HepG2 (cell line): ENCODE measurements at places on chromosomes 11 and 22. TPM values are rescaled to one million over a fixed set of nuclear protein-coding genes. Genes with fewer than 3 reads are reported as not detected.
A peak's percentile ranks its signal among the peaks of the same experiment; 100 is the strongest.

DNA sequence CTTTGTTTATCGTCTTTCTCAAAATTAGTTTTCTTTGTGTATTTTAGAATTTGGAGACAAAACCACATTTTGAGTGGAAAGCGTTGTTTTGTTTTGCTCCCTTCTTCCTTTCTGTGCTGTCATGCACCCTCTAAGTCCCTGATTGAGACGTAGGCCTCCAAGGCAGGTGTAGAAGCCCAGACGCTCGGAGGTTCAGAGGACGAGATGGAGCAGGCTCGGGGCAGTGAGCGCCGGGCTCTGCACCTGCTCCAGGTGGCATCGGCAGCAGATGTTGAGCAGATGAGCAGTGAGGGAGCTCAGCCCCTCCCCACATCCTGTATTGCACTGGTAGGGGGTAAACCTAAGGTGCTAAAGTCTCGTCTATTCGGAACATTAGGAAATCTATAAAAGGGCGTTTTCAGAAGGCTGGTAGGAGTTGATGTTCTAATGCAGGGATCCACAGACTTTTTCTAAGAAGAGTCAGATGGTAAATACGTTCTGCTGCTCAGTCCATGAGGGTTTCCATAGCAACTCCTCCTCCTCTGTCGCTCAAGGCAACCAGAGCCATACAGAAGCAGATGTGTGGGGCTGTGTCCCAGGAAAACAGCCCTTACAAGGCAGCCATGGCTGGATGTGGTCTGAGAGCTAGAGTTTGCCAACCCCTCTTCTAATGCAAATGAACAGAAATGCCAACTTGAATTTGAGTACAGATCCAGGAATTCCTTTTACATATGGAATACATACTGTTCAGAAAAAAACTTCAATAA lies 724.2 kb downstream of the BRD1 start:
- no peak for DNase-seq
- H3K4me1 ChIP-seq = no peaks in the 10 kb centered on the region
- H3K27ac ChIP-seq = no peak overlapping the region
- H3K36me3 ChIP-seq = no peaks in the 10 kb centered on the region
- peaks cover 6% of the 10 kb centered on the region for H3K27me3 ChIP-seq
- no peak overlapping the region for H3K4me3 ChIP-seq

DNA sequence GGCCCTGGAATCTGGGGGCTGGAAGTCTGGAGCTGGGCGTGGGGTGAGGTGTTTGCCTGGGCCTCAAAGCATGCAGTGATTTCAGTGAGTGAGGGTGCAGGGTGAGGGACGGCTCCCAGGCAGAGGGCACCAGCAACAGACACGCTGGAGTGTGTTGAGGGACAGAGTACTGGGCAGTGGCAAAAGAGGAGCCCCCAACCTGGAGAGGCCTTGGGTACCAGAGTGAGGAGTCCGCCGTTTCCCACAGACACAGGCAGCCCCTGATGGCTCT lies 12.0 kb upstream of the TBC1D22A start:
- DNase-seq = no peak
- peaks cover 3% of the 10 kb centered on the region; the same call in 1 of the 2 replicates for H3K27me3 ChIP-seq
- no peak overlapping the region for H3K27ac ChIP-seq
- peak overlapping the region; percentile 30; the same call in 1 of the 2 replicates for H3K4me3 ChIP-seq
- H3K4me1 ChIP-seq = peaks cover 74% of the 10 kb centered on the region

GRCh38 chr11:4466871-4467442 lies 15.5 kb upstream of the OR52K1 start:
- no peak overlapping the region for H3K4me3 ChIP-seq
- no peaks in the 10 kb centered on the region; the same call in 1 of the 2 replicates for H3K27me3 ChIP-seq
- H3K4me1 ChIP-seq = no peaks in the 10 kb centered on the region

GRCh38 chr22:42673898-42674401 lies 24.8 kb upstream of the CYB5R3 start:
- H3K27me3 ChIP-seq = no peaks in the 10 kb centered on the region
- no peak overlapping the region for H3K4me3 ChIP-seq
- DNase-seq = peak; percentile 44
- H3K27ac ChIP-seq = no peak overlapping the region
- peaks cover 37% of the 10 kb centered on the region for H3K4me1 ChIP-seq
- H3K36me3 ChIP-seq = no peaks in the 10 kb centered on the region

- H3K27me3 ChIP-seq = no peaks in the 10 kb centered on the region; the same call in 2 of the 3 replicates
- H3K4me3 ChIP-seq = peak overlapping the region; percentile 83
- DNase-seq = no peak
- peaks cover 65% of the 10 kb centered on the region for H3K4me1 ChIP-seq
- H3K27ac ChIP-seq = peak overlapping the region; percentile 60
Observed at GRCh38 chr22:23178512-23179254, 1.6 kb upstream of the BCR start.

- no peaks in the 10 kb centered on the region for H3K27me3 ChIP-seq
- DNase-seq = no peak
- peaks cover 5% of the 10 kb centered on the region; the same call in 1 of the 2 replicates for H3K36me3 ChIP-seq
- no peak overlapping the region for H3K4me3 ChIP-seq
- H3K27ac ChIP-seq = no peak overlapping the region
- no peaks in the 10 kb centered on the region for H3K4me1 ChIP-seq
Observed at GRCh38 chr22:40238425-40239344, 61.0 kb downstream of the TNRC6B start.

HTR3A gene
- not detected in 2 replicates for total RNA-seq

DSCAML1 gene
- 0.14 and 0.29 TPM in 2 replicates for total RNA-seq
